ENCODE measurements at places on chromosomes 7 and 10.

DNA sequence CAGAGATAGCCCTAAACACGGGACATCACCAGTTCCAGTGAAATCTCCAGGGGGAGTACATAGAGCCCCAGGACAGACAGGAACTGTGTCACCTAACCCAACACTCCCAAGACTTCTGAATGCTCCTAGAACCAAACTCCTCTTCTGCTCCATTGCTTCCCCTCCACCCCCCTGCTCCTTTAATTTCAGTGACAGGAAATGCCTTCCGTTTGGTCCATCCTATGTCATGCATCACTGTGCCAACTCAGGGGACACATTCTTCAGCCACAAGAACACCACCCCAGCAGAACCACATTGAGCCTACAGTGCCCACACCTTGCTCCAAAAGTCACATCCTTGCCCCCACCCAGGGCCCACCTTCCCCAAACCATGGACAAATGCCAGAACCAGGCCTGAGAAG lies 100.5 kb downstream of the KCNMA1 start:
- no peak for DNase-seq

GRCh38 chr10:96890172-96890513 lies 58.0 kb downstream of the LCOR start:
- no peak for DNase-seq

DNA sequence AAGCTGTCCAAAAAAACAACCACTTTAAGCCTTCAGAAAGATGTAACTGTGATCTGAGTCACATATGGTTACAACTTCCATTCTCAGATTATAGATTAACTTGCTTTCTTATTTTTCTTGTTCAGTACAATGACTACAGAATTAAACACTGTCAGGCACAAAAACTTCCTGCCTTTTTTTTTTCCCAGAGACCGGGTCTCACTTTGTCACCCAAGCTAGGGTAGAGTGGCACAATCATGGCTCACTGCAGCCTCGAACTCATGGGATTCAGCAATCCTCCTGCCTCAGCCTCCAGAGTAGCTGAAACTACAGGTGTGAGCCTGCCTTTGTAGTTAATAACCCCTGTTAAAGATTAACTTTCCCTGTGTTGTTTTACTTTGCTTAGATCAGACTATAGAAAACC lies 163.2 kb downstream of the AVL9 start:
- no peak for DNase-seq

- DNase-seq = no peak
Observed at GRCh38 chr7:88310956-88311674, 4.4 kb upstream of the STEAP4 start.

GRCh38 chr7:29332042-29332811 lies 137.7 kb downstream of the CHN2 start:
- DNase-seq = no peak

DNA sequence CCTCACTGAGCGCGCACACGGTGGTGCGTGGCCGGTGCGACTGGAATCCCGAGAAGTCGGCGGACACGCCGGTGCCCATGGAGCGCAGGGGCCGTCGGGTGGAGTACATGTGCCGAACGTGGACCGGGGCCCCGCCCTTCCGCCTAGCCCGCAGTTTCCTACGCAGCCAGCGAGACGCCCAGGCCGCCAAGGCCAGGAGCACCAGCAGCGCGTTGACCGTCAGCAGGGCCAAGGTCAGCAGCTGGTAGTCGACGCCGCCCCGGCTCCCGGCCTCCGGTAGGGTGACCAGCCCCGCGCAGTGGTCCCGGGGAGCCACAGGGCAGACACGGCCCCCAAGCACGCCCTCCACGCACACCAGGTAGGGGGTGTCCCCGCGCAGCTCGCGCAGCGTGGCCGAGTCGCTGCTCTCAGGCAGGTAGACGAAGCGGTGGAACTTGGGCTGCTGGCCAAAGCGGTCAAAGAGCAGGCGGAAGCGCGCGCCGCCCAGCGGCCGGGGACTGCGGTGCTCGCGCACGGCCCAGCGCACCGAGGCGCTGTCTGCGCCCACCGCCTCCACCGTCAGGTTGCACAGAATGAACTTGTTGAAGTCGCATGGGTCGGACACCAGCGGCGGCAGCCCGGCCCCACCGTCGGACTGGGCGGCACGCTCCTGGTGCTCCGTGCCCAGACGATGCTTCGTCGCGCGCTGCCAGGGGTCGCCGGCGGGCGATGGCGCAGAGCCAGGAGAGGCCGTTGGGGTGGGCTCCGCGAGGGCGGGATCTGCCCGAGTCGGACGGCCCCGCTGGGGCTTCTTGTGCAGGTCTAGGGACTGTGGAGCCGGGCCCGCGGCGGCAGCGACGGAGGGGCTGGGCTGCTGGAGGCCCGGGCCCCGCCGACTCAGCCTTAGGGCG lies 2.2 kb downstream of the TRIL start:
- DNase-seq = no peak

GRCh38 chr10:132423966-132424861 lies 27.2 kb downstream of the PWWP2B start:
- DNase-seq = no peak

DNA sequence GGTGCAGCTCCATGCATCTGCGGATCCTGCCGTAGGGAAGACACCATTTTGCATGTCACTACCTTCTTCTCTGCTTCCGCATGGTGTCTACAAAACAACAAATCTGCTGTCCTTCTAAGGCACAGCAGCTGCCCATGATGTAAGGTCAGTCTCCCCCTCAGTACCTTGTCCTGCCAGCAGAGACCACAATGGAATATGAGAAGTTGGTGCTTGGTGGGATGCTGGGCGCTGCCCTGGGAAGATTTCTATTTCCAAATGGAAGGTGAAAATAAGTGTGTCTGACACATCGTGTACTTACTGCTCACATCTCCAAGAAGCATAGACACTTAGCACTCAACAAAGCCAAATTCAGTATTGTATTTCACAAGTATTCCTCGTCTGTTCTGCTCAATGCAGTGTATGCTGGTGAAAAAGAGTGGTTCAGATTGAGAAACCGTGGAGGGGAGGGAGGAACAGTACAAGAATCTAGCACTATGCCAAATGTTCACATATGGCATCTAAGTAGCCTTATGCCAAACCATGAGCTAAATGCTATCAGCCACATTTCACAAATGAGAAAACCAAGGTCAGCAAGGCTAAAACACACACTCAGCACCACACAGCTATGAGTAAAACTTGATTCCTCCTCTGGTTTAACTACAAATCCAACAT lies 95.0 kb downstream of the GRB10 start:
- DNase-seq = no peak

DNA sequence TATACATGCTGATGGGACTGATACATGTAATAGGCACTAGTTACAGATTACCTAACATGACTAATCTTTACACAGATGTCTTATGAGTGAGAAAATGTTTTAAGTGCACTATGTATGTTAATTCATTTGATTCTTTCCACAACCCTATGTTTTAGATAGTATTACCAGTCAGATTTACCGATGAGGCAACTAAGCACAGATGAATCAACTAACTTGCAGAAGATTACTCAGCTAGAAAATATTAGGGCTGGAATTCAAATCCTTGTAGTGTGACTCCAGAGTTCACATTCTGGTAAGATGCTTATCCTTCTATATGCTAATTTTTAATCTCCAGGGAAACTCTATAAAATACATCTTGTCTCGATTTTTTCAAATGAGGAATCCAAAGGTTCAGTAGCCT lies 964.9 kb downstream of the REEP3 start:
- DNase-seq = no peak

- DNase-seq = no peak
Observed at GRCh38 chr10:75018686-75019307, 92.7 kb upstream of the SAMD8 start.

- no peak for DNase-seq
Observed at GRCh38 chr7:2163600-2164555, 68.9 kb downstream of the MAD1L1 start.

DNA sequence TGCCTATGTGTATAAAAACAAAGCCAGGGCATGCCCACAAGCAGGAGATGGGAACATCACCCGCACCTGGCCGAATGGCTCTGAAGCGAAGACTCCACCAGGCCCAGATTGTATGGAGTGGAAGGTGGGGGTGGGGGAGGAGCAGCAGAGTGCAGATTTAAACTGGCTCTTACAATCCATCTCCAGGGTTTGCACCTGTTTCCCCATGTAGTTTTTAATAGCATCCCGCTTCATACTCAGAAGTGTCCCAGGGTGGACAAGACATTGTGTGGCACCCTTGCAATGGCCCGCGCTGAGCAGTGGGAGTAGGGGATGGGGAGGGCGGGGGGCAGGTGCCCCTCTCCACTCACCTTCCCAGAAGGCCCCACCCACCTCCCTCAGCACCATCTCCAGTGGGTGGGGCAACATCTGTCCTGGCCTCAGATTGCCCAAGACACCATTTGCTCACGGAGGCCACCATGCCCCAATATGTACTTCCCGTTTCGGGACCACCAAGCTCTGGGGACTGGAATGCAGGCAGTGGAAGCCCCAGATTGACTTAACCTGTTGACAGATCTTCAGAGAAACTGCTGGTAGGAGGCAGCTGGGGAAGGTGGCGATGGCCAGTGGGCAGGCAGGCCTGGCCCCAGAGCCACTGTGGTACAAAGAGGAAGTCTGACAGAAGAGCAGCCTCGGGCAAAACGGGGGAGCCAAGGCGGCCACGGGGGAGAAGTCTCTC lies 23.0 kb downstream of the VSIR start:
- no peak for DNase-seq

DNA sequence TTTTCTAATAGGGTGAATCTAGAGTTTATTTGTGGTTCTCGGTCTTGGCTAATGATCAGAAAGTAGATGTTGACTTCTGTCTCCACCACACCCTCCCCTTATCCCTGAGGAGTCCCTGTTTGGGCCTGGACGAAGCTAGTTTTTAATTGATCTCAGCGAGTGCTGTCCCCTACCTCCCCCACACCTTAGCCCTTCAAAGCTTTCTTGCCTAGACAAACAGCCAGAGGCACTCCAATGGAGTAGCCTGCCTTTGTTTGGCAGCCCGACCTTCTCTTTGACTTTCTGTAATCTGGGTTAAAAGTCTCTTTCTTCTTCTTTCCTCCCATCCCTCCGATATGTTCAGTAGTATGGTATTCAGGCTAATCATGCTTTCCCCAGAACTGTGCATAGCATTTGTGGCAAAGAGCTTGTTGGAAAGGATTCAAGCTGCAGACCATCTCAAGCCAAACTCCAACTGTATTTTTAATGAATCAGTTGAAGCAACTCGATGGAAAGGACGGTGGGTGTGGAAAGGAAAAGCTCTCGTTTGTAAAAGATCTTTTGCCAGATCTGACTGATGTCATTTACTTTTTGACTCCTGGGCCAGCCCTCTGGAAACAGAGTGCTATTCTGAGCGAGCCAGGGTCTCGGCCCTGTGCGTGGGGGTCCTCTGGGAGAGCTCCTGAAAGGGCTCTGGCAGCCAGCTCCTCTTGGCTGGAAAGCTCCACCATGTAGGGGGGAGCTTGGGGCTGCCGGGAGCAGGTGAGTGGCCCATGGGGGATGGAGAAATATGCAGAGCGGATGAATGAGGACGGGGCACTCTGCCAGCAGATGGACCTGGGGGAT lies 4.5 kb downstream of the FAM180A start:
- no peak for DNase-seq

DNA sequence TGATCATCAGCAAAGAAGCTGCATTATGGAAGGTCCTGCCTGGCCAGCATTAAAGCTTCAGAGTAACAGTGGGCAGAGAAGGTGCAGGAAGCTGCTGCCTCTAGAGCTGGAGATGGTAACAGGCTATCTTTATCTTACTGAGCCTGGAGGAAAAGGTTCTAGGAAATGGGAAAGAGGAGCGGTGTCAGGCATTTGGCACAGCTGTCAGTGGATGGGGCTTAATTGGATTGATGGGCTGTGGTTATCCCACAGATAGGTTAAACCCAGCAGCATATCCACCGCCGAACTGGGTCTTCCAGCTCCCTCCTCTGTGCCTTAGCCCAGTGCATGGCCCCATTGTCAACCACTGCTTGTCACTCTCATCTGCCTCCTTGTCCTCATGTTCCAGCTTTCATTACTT lies 127.6 kb downstream of the CCNY start:
- DNase-seq = no peak

GRCh38 chr10:3825244-3825643 lies 40.2 kb upstream of the KLF6 start:
- DNase-seq = no peak

GRCh38 chr7:5388905-5389433 lies 34.7 kb downstream of the TNRC18 start:
- DNase-seq = no peak

DNA sequence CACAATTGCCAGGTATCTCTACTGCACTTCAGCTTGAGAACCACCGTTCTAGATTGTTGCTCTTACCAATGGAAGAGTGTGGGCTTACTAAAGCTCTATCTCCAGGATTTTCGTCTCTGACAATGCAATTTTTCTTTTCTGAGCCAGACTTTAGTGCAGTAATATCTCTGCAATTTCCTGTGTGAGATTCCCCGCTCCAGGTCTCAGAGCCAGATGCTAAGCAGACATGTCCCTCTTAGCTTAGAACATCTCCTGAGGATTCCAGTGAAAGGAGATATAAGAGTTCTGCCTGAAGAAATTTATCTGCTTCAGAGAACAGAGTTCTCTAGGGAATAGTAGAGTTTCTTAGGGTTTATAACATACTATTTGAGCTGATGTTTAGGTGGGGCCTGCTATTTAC lies 82.0 kb downstream of the SND1 start:
- DNase-seq = no peak

DNA sequence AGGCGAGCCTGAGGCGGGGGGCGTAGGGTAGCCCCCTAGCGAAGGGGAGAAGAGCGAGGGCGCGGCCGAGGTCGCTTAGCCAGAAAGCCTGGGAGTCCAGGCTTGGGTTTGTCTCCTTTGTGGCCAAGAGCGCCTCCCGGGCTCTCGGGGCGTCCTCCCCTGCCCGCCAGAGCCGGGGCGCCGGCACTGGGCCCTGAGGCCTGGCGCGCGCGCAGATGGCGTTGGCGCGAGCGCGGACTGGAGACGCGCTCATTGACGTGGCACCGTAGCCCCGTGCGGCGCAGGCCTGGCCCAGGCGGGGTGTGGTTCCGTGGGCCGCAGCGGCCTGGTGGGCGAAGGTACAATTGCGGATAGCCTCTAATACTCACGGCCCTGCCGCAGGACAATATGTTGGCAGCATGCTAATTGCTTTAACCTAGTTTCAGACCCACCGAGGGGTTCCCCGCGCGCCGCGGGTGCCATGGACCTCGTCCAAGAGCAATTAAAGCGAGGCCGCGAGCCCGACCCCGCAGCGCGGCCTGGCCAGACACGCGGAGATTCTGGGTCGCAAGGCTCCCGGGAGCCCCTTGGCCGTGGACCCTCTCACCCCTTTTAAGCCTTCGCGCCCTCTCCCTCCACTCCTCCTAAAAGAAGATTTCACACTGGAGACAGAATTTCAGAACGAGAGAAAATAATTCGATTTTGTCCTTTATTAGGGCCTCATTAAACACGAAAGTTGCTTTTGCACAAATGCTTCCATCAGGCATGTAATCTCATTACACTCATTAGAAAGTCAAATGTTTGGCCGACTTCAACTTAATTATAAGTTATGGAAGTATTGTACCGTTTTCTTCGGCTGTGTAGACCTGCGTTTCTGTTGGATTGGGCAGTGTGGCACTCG lies 3.1 kb downstream of the PTF1A start:
- DNase-seq = no peak

- DNase-seq = no peak
Observed at GRCh38 chr7:137848095-137848494, 1.3 kb upstream of the DGKI start.

DNA sequence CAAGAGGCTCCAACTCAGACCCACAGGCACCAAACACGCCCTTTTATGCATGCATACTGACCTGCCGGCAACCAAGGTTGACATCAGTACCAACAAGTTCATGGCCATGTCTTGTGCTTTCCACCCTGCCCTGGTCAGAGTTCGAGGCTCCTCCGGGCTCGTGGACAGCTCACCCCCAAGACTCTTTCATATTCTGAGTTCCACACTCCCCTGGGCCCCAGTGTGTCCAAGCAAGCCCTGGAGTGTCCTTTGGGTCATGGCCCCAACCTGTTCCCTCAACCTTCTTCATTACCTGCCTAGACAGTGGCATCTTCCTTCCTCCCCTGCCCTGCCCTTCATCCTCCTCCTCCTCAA lies 40.5 kb downstream of the HIF1AN start:
- DNase-seq = no peak

All from stimulated activated naive CD4-positive, alpha-beta T cell (primary cell).